ENCODE measurements at places on chromosomes 11 and 22.

GRCh38 chr22:49305214-49305965, 522.3 kb downstream of the BRD1 start:
- no peaks in the 10 kb centered on the region for H3K4me1 ChIP-seq
- no peak overlapping the region for H3K27ac ChIP-seq
- H3K27me3 ChIP-seq: no peaks in the 10 kb centered on the region
- no peaks in the 10 kb centered on the region for H3K36me3 ChIP-seq
- peak; percentile 94 for DNase-seq

DNA sequence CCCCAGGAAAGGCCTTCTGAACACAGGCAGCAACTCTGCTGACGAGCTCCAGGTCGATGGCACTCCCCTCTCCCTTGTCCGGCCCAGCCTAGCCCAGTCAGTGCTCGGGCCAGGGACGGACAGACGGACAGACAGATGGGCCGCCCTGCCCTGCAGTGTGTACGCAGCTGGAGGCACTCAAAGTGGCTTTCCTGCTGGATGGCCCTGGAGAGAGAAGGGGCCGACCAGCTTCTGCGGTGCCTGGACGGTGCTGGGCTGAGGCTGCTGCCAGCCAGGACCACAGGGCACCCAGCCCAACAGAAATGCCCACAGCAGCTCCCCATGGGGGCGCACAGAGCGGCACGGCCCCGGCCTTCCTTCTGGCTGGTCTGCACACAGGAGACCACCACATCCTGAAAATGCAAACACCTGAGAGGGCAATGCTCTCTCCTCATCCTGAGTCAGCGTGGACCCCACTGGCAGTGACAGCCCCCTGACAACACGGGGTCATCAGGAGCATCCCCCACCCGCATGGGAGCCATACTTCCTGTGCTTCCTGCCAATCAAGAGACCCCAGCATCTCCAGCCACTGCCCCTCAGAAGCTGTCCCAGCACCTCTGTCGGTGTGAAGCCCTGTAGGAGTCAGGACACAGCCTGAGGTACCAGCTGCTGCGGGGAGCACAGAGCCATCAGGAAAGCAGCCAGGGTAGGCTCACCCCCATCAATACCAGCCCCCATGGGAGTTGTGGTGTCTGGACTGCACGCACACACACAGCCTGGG, 692 bp upstream of the MOB2 start:
- 0 out of 2 replicates have a peak, but pooled peaks cover 2% of the 10 kb centered on the region for H3K4me1 ChIP-seq
- H3K27ac ChIP-seq: peak overlapping the region; percentile 60
- H3K4me3 ChIP-seq: no peak overlapping the region

DNA sequence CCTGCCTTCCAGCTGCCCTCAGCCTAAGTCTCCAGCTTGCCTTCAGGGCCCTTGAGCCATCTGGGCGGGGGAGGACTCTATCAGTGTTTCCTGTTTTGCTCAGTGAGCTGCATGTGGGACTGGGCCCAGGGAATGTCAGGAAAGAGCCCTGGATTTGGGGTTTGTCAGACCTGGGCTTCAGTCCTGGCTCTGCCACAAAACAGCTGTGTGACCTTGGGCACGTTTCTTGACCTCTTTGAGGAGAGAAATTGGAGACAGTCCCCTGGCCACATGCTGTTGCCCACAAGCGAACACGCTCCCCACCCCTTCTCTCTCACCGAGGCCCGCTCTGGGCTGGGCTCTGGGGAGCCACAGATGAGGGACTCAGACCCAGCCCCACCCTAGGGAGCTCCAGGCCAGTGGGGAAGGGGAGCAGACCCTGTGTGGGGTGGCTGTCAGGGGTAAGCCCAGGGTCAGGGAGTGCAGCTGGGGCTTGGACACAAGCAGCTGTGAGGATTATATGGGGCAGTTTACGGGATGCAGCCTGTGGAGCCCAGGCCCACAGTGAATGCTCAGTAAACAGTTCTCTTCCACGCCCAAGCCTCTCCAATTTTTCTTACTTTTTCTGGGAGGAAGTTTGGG, 12.3 kb downstream of the MYO7A start:
- H3K4me1 ChIP-seq: peaks cover 13% of the 10 kb centered on the region
- no peak overlapping the region for H3K27ac ChIP-seq
- no peaks in the 10 kb centered on the region for H3K27me3 ChIP-seq
- no peaks in the 10 kb centered on the region for H3K36me3 ChIP-seq
- no peak overlapping the region for H3K4me3 ChIP-seq

- no peaks in the 10 kb centered on the region for H3K36me3 ChIP-seq
- H3K4me1 ChIP-seq: peaks cover 13% of the 10 kb centered on the region
- no peak overlapping the region for H3K27ac ChIP-seq
- DNase-seq: no peak
- peaks cover 22% of the 10 kb centered on the region for H3K27me3 ChIP-seq
Observed at GRCh38 chr11:76148941-76149613, 57.2 kb downstream of the WNT11 start.

DNA sequence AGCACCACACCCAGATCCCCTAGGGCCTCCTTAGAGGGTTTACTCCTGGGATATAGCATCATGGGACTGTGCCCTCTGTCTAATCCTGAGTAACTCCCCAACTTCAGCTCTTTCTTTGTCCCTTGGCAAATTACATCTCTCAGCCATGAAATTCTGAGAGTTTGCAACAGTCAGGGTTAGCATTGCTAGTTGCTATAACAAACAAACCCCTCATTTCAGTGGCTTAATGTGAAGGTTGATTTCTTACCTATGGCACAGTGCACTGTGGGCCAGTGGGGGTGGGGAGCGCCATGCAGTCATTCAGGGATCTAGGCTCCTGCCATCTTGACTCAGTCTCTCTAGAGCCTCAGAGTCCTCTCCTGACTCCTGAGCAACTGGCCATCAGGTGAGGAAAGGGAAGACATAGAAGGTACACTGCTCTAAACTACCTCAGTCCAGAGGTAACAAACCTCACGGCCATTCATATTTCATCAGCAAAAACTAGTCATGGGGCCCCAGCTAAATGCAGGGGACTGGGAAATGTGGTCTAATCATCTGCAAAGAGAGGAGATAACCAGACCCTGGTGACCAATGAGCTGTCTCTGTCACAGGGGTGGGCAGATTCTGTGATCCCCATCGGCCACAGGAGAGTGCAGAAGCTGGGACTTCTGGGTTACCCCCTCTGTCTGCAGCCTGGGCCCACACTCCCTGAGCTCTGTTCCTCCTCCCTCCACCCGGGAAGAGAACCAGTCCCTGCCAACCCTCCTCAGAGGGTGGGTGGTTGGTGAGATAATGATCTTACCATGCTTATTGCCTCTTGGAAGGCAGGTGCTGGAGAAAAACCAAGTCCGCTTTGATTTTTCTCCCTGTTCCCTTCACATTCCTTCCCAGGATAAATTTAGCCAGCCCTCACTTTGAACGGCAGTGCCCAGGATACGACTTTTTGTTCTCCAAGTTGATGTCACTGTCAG, 17.5 kb downstream of the PRG3 start:
- DNase-seq: no peak
- H3K36me3 ChIP-seq: no peaks in the 10 kb centered on the region
- H3K27me3 ChIP-seq: peaks cover 11% of the 10 kb centered on the region
- H3K27ac ChIP-seq: no peak overlapping the region
- H3K4me3 ChIP-seq: no peak overlapping the region
- peaks cover 27% of the 10 kb centered on the region for H3K4me1 ChIP-seq

GRCh38 chr11:34641456-34641855, 20.6 kb downstream of the EHF start:
- no peaks in the 10 kb centered on the region for H3K36me3 ChIP-seq
- no peak overlapping the region for H3K27ac ChIP-seq
- no peak for DNase-seq
- H3K4me1 ChIP-seq: peaks cover 15% of the 10 kb centered on the region
- peaks cover 4% of the 10 kb centered on the region for H3K27me3 ChIP-seq

DNA sequence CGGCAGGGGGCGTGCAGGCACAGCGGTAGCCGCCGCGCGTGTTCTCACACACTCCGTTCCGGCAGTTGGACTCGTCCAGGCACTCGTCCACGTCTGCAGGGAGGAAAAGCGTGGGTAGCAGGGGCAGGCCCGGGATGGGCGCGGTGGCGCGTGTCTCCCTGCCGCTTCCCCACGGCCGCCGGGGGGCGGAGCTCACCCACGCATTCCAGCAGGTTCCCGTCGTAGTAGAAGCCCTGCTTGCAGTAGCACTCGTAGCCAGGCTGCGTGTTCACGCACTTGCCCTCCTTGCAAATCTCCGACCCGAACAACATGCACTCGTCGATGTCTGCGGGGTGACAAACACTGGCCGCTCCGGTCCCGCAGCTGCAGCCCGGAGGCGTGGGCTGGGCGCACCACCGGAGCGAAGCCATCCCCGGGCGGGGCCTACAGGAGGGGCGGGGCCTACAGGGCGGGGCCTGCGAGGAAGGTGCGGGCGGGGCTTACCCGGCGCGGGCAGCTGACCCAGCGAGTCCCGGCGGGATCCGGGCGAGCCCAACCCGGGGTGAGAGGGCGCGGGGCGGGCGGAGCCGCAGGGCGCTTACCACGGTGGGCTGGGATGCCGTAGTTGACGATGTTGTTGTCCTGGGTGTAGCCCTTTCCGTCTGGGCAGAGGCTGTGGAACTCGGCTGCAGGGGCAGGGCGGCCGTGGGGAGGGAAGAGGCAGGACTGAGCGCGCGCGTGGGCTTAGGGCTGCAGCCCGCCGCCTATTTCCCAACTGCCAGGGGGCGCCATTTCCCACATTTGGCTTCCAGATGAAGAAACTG, 15.6 kb downstream of the SCYL1 start:
- peak overlapping the region; percentile 68 for H3K4me3 ChIP-seq
- H3K36me3 ChIP-seq: no peaks in the 10 kb centered on the region
- H3K4me1 ChIP-seq: peaks cover 3% of the 10 kb centered on the region
- no peak overlapping the region for H3K27ac ChIP-seq
- peak; percentile 93 for DNase-seq
- peaks cover 60% of the 10 kb centered on the region for H3K27me3 ChIP-seq

DNA sequence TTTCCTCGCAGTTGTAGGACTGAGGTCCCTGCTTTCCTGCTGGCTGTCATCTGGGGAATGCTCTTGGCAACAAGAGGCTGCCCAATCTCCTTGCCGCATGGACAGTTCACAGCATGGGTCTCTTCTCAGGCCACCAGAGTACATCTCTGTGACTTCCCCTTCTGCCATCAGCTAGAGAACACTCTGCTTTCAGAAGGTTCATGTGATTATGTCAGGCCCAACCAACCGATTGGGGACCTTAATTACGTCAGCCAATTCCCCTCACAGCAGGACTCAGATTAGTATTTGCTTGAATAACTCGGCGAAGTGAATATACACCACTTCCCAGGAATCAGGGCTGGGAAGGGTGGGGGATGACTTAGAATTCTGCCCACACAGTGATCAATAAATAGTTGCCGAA, 61.9 kb upstream of the CSNK2A3 start:
- DNase-seq: no peak
- H3K4me3 ChIP-seq: no peak overlapping the region
- no peaks in the 10 kb centered on the region for H3K36me3 ChIP-seq
- no peak overlapping the region for H3K27ac ChIP-seq
- no peaks in the 10 kb centered on the region for H3K27me3 ChIP-seq

GRCh38 chr11:80814813-80815212, 1374.0 kb upstream of the TENM4 start:
- no peak overlapping the region for H3K4me3 ChIP-seq
- H3K27me3 ChIP-seq: no peaks in the 10 kb centered on the region
- no peak for DNase-seq
- H3K36me3 ChIP-seq: no peaks in the 10 kb centered on the region
- H3K27ac ChIP-seq: no peak overlapping the region
- peaks cover 35% of the 10 kb centered on the region for H3K4me1 ChIP-seq

- peaks cover 25% of the 10 kb centered on the region for H3K36me3 ChIP-seq
- H3K4me1 ChIP-seq: no peaks in the 10 kb centered on the region
- H3K27ac ChIP-seq: no peak overlapping the region
- DNase-seq: no peak
- H3K4me3 ChIP-seq: no peak overlapping the region
Observed at GRCh38 chr22:41435560-41435959, 11.0 kb downstream of the TOB2 start.

All from WTC11 (cell line).